ENCODE measurements at places on chromosomes 11 and 22.

- no peak for DNase-seq
Measured at GRCh38 chr11:126254819-126255218, 13.9 kb downstream of the SRPRA start.

DNA sequence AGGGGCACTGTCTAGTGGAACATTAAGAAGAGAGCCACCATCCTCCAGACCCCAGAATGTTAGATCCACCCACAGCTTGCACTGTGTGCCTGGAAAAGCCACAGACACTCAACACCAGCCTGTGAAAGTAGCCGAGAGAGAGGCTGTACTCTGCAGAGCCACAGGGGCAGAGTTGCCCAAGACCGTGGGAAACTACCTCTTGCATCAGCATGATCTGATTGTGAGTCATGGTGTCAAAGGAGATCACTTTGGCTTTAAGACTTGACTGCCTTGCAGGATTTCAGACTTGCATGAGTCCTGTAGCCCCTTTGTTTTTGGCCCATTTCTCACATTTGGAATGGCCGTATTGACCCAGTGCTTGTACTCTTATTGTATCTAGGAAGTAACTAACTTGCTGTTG, 115.9 kb upstream of the CCDC179 start:
- no peak for DNase-seq

- DNase-seq = no peak
Measured at GRCh38 chr11:8820401-8820800, 90.6 kb upstream of the AKIP1 start.

- DNase-seq = no peak
Measured at GRCh38 chr11:90803366-90803765, 580.5 kb upstream of the CHORDC1 start.

- no peak for DNase-seq
Measured at GRCh38 chr22:27795053-27795452, 6.5 kb downstream of the MN1 start.

DNA sequence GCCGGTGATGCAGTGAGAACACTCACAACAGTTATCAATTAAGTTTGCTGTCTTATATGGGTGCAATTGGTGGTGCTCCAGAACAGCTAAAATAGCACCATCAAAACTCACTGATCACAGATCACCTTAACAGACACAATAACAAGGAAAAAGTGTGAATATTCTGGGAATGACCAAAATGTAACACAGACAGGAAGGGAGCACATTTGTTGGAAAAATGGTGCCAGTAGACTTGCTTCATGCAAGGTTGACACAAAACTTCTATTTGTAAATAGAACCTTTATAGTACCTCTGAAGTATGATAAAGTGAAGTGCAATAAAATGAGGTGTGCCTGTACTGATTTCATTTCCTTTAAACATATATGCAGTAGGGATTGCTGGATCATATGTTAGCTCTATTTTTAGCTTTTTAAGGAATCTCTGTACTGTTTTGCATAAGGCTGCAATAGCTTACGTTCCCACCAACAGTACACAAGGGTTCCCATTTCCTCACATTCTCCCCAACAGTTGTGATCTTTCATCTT, 56.7 kb upstream of the GLYATL1B start:
- DNase-seq = no peak

- no peak for DNase-seq
Measured at GRCh38 chr11:101792814-101793213, 122.0 kb upstream of the CEP126 start.

GRCh38 chr11:134759274-134759673, 347.2 kb upstream of the B3GAT1 start:
- DNase-seq = peak; percentile 18

GRCh38 chr11:44764583-44764982, 37.8 kb downstream of the TSPAN18 start:
- DNase-seq = no peak

DNA sequence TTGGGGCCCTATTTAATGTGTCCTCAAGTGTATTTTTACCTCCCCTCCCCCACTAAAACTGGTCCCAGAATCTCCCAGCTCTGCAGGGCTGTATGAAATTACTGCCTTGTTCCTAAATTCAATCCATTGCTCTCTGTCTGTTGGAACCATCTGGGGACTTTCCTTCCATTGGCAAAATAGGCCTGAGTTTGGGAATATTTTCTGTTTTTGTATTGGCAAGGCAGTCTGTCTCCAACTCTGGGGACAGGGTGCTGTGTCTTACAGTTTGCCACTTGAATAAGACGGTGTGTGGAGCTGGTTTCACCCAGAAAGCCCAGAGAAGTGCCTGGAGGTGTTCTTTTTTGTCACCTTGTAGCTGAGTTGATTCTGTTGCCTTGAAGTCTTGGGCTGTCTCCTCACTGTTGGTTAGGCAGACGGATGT, 1.3 kb downstream of the PACS1 start:
- DNase-seq = no peak

GRCh38 chr11:84588131-84588829, 1038.9 kb downstream of the DLG2 start:
- DNase-seq = no peak

- no peak for DNase-seq
Measured at GRCh38 chr11:45834298-45834756, 12.9 kb upstream of the CRY2 start.

- no peak for DNase-seq
Measured at GRCh38 chr22:31818481-31819392, 64.9 kb downstream of the DEPDC5 start.

DNA sequence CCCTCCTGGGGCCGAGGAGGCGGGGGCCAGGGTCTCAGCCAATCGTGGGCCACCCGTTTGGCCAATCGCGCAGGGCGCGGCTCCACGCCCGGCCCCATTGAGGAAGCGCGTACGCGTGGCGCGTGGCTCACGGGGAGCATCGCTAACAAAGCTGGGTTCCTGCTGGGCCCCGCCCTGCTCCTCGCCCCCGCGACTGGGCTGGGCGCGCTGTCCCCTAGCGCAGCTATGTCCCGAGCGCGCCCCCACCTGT, 614 bp upstream of the ASCL2 start:
- DNase-seq = peak; percentile 47

DNA sequence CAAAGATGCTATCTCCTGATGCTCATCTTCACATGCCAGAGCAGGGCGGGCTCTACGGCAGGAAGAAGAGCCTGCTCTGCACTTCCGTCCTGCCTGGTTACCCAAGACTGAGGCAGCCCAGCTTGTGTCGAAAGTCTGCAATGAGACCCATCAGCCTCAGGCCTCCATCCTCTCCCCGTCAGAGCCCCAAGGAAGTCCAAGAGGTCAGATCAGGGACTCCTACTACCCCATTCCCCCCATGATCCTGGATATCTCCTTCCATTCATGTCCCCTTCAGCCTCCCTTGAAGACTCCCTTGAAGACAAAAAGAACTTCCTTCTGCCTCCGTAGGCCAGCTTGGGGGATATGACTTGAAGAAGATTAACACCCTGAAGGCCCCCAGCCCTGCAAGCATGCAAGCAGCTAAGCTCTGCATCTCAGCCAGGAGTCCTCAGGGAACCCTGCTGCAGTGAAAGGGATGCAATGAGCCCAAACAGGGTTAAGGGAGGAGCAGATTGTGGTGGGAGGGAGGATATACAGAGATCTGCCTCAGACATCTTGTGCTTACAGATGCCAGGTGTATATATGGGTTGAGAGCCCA, 85.6 kb downstream of the TRIM29 start:
- DNase-seq = peak; percentile 17

DNA sequence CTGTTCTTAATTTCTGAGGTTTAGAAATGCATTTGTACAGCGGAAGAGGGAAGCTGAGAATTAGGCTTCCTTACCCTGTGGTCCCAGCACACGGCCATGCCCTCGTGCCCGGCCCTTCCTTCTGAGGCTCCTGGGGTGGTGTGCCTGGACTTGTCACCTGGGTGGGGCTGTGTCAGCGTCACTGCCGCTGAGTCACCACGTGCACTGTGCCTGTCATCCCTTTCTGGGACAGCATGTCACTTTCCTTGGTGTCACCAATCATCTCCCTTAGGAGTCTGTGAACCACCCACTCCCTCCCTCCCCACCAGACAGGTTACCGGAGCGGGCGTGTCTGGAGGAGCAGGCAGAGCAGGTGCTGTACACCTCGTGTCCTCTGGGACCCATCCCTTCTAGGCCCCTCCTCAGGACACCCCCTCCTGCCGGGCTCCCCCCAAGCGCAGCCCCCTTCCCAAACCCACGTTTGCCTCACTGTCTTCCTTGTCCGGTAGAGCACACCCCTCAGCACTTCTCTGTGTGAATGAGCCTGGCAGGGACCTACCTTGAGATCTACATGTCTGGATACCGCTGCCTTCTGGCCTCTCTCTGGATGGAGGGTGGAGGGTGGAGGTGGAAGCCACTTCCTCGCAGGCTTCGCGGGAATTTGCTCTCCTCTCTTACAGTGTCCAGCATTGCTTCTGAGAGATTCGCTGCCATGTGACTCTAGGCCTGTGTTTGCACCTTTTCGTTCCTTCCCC, 367.6 kb downstream of the TBC1D22A start:
- DNase-seq = no peak

- DNase-seq = no peak
Measured at GRCh38 chr11:117410861-117411710, 83.4 kb downstream of the CEP164 start.

DNA sequence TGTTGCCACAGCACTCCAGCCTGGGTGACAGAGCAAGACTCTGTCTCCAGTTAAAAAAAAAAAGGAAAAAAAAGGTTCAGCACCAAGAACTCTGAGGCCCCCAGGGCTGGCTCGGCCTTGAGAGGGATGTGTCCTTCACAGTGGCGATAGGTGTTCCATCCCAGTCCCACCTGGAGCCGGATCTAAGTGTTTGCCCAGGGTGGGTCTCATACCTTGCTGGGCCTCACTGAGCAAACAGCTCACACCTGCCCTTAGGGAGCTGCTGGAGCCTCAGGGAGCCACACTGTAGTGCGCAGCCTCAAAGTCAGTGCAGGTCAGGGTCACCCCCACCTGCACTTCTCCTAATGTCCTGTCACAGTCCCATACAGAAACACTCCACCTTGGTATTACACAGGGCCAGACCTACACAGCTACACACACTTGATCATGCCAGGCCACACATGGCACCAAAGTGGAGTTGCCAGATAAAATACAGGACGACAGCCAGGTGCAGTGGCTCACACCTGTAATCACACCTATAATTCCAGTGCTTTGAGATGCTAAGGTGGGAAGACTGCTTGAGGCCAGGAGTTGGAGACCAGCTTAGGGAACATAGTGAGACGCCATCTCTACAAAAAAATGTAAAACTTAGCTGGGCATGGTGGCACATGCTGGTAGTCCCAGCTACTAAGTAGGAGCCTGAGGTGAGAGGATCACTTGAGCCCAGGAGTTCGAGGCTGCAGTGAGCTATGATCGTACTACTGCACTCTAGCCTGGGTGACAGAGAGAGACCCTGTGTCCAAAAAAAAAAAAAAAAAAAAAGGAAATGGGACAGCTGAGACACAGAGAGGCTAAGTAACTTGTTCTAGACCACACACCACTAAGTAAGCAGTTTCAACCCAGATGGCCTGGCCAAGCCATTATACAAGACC, 7.3 kb downstream of the STARD10 start:
- no peak for DNase-seq

DNA sequence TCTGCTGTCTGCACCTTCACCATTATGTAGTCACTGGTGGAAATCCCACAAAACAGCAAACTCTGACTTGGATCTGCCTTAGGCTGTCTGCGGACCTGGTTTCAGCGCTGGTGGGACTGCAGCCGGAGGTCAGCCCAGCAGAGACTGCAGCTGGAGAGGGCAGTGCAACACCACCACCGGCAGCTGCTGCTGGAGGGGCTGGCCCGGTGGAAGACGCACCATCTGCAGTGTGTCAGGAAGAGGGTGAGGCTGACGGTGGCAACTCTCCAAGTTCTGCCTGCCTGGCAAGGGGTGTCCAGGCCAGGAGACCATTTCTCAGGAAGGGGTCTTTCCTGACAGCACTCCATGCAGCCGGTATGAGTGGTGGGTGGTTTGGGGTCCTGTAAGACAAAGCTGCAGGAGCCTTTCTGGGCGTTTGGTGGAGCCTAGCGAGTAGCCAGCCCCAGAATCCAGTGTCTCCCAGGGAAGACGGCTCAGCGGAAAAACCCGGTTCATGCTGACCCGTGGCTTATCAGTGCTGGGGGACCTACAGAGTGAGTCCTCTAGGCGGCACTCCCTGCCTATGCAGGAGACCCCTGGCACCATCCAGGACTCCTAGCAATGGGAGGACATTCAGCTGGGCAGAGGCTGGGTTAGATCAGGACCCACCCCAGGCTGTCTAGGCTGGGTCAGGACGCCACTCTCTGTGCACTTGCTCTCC, 50.8 kb downstream of the PISD start:
- DNase-seq = no peak

DNA sequence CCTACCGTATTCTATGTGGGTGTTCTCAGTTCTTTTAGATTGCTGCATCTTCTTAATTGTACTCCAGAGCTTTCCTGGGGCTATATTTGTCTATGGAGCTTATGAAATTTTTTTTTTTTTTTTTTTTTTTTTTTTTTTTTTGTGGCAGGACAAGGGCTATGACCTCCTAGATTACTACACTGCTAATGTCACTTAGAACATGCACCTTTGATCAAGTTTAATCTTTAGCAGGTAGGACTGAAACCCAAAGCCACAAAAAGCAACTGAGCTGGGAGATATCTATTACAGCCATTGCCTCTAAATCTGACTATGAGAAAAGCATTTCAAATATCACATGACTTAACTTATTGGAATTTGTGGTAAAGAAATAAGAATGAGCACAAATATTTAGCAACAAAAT, 21.7 kb upstream of the ABTB2 start:
- DNase-seq = no peak

GRCh38 chr11:75014129-75014528, 25.4 kb downstream of the NEU3 start:
- DNase-seq = no peak

GRCh38 chr22:50361222-50361621, 18.1 kb downstream of the PPP6R2 start:
- no peak for DNase-seq

- DNase-seq = peak; percentile 5
Measured at GRCh38 chr11:59187587-59187986, 15.7 kb downstream of the DTX4 start.

GRCh38 chr11:11536650-11537049, 85.2 kb downstream of the GALNT18 start:
- DNase-seq = no peak

DNA sequence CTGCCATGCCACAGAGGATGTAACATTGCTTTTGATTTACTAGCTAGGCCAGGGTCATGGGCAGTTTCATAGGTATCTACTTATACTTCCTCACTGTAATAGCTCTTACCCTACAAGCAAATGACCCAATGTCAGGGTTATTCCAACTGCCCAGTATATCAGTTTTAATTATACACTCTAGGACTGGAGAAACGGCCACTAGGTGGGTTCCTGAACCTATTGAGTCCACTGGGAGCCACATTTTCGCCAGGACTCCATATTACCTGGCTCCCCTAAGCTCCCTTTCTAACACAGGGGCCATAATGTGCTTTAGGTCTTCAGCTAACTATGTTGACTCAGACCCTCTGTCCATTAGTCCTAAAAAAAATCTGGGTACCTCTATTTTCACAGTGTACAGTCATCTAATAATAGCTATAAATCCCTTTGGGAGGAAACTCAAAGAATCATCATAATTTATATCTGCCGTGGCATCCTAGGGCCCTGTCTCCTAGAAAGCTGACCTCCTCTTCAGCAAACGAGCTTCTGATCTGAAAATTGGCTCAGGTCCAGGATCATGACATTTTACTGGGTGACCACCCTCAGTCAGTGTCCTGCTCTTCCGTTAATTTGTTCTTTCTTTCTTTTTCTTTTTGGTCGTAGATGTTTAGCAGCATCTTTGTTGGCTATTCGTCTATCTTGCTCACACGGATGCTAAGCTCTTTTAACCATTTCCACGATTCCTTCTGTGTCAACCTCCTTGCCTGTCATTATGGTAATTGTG, 244.3 kb downstream of the FAM76B start:
- no peak for DNase-seq
